Tibial nerve (tissue), 4 donors: ENCODE measurements at places on chromosomes 7 and 10. TPM values are rescaled to one million over a fixed set of nuclear protein-coding genes. Genes with fewer than 3 reads are reported as not detected.

- DNase-seq: no peak
These were observed 442.6 kb downstream of the PARD3 start for GRCh38 chr10:34372509-34372908.

GRCh38 chr7:73905360-73905759, 44.4 kb downstream of the TMEM270 start:
- no peak for DNase-seq

The CCDC172 gene
- not detected for total RNA-seq

The PTPRN2 gene
- 7.5 TPM for total RNA-seq

The PTF1A gene
- not detected for total RNA-seq

- DNase-seq: no peak
These were observed 65.5 kb downstream of the GRB10 start for GRCh38 chr7:50717181-50717580.

The PRKG1 gene
- 15.0 TPM for total RNA-seq

DNA sequence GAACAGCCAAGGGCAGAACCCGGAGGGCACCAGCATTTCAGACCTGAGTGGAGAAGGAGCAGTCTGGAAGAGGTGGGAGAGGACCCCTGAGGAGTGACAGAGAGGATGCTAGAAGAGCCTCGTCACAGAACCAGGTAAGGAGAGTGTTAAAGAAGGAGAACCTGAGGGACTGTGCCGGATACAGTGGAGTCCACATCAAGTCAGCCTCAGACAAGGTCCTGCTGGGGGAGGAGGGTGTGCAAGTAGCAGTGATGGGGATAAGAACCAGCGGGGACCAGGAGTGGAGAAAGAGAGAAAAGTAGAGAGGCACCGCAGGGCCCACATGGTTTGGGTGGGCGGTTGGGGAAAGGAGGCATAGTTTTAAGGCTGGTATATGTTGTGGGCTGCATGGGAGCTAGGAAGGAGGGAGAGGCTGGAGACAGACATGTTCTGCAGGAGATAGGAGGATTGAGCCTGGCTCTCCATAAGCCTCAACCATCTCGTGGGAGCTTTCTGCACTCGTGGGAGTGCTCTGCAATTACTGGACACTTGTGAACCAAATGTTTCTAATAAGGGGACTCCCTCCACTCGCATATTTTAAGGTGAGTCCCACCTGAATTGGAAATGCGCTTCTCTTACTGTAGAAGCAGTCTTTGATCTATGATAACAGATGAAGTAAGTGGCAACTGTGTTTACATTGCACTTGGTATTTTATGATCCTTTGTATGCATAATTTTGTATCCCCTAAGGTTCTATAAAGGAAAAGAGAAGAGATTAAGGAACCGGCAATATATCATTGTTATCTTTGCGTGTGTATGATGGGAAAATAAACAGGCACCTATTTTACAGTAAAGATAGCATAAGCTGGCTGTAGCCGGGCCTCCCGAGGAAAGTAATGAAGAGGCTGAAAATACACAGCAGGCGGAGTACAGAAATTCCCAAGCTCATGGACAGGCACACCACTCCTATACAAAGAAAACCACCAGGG, 154.8 kb downstream of the ADAM12 start:
- DNase-seq: no peak

DNA sequence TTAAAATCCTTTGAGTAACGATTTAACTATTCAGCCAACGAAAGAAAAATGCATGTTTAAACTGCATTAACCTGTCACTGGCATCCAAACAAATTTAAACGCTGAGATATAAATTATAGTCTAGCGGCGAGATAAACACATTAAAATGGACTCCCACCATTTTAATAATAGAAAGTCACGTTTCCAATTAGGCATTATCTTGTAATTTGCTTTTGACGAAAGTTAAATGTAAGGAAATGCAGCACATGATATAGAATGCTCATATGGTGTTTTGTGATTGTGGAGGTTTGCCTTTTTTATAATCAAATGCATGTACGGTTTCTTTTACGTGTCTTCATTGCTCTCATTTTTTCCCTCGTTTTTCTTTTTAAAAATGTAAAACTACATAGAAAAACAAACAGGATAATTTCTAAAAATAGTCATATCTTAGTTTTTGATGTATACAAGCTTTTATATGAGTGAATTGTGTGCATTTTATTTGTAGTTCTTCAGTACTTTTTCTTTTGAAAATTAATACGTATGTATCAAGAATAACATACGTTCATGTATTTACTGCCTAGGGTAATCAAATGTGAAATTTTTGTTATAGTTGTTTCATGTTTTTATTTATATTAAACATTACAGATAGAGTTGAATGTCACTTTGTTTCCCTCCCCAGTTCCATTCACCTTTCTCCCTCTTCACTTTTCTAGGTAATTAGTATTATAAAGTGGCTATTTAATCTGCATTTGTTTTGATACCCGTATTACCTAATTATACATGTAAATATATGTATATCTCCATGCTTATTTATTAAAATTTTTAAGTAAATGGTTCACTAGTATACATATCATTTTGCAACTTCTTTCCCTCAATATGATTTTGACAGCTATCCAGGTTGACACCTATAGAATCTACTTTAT, 1.1 kb upstream of the KLF14 start:
- no peak for DNase-seq

The NPTX2 gene
- 46.8 TPM for total RNA-seq

DNA sequence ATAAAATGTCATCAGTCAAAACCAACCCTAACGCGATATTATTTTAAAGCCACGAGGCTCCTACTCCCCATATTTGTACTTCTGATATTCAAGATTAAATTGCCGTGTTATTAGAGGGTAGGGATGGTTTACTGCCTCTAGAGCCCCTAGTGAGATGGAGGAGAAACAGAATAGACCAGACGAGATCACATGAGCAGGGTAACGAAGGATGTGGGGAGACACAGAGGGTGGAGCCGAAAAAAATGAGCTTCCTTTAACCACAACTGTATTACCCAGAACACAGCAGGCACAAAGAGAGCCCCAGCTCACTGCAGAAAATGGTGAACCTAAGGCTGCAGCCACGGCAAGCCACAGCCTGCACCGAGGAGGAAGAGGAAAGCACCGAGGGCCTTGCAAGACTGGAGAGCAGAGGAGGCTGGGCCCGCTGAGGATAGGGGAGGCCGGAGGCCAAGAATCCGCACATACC, 14.3 kb downstream of the ZC3HAV1 start:
- DNase-seq: no peak

DNA sequence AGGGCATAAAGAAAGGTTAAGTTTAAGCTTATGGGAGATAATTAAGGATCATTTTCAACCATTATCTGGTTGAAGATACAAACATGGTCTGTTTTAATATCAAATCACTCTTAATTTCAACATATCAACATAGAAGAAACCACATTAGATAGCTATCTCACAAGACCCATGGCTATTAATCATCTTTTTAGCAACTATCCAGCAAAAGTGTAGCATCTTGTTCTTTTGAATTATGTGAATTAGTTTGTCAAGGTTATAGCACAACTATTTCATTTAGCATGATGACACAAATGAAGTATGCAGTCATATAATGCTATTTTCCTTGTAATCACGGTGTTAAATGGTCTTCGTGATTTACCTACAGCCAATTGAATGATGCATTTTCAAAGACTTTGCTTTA, 58.9 kb upstream of the PPP1R9A start:
- DNase-seq: no peak

GRCh38 chr7:55552320-55553023, 19.8 kb downstream of the VOPP1 start:
- no peak for DNase-seq

The HGF gene
- total RNA-seq: 6.6 TPM
